Left ventricle myocardium inferior (tissue), 1 donor: ENCODE measurements at places on chromosomes 16 and 17.

DNA sequence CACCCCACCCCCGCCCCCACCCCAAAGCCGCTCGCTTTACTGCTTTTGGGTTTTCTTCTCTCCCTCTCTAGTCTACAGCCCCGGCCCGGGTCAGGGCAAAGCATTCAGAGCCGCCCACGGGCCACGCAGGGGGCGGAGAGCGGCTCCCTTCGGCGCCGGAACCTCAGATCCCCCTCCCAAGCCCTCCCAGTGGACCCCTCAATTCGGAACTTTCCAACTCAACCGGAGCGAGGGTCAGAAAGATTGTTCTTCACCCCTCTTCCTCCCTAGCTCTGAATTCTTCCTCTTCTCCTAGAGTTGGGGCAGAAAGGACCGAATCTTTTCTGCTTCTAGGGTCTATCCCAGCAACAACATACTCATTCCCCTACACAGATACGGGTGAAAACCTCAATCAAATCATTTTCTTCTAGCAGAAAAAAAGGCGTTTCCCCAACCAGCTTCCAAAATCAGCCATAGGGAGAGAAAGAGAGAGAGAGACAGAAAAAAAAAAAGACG is 1.0 kb downstream of the HOXB2 start:
- DNase-seq = peak; percentile 44

- no peak for DNase-seq
Measured at GRCh38 chr17:64259922-64260321, 3.1 kb downstream of the TEX2 start.

GRCh38 chr16:56370875-56371659 is 54.3 kb downstream of the AMFR start:
- no peak for DNase-seq

DNA sequence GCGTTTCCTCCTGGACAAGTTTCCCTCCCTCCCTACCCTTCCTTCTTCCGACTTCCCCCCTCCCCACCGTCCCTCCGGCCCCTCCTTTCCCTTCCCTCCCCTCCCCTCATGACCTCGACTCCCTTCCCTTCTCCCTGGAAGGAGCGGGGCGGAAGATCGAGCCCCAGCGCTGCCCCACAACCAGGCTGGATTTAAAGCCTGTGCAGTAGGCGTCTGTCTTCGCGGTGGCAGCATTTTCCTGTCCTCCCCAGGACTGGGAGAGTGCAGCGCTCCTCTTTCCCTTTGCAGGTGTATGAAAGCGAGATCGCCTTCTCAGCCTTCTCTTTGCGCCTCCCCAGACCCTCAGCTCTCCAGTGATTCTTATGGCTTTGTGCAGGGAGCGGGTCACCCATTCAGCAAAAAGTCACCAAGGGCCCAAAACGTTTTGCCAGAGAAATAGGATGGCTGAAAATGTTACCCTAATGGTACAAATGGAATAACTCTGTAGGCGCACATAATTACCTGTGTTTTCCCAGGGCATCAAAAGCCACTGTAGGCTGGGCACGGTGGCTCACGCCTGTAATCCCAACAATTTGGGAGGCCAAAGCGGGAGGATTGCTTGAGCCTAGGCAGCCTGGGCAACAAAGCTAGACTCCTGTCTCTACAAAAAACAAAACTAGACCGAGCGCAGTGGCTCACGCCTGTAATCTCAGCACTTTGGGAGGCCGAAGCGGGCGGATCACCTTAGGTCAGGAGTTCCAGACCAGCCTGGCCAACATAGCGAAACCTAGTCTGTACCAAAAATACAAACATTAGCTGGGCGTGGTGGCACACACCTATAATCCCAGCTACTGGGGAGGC is 40.8 kb downstream of the SLFN12L start:
- DNase-seq = no peak

- peak; percentile 72 for DNase-seq
Measured at GRCh38 chr16:67456391-67457081, 24.4 kb downstream of the ATP6V0D1 start.

GRCh38 chr17:38749223-38750043 is 1.3 kb upstream of the PCGF2 start:
- peak; percentile 92 for DNase-seq

- DNase-seq = no peak
Measured at GRCh38 chr16:21060027-21060510, 90.6 kb downstream of the DNAH3 start.

- no peak for DNase-seq
Measured at GRCh38 chr17:46720408-46720807, 98.1 kb downstream of the WNT3 start.

DNA sequence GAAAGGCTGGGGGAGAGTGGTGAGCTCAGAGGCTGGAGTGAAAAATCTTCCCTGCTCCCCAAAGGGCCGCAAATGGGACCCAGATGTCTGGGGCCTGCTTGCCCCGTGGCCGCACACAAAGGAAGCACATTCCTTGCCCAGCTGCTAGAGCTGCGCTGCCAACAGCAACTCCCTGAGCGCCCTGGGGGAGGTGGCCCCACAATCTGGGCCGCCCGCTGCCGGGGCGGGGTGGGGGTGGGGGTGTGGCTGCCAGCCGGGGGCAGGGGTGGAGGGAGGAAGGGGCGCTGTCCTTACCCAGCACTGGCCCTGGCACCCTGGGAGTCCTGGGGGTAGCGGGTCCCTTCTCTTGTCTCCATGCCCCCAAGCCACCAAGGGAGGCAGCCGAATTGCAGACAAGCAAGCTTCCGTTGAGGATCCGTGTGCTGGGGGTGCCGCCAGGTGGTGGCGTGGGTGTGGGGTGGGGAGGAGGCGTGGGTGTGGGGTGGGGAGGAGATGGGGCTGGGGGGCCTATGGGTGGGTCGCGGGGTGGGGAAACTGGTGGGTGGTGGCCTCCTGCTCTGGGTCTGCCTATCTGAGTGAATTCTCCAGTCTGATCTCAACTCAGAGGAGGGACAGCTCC is 48.4 kb upstream of the PABPN1L start:
- peak; percentile 63 for DNase-seq

GRCh38 chr16:78984324-78984723 is 616.2 kb downstream of the MAF start:
- no peak for DNase-seq

DNA sequence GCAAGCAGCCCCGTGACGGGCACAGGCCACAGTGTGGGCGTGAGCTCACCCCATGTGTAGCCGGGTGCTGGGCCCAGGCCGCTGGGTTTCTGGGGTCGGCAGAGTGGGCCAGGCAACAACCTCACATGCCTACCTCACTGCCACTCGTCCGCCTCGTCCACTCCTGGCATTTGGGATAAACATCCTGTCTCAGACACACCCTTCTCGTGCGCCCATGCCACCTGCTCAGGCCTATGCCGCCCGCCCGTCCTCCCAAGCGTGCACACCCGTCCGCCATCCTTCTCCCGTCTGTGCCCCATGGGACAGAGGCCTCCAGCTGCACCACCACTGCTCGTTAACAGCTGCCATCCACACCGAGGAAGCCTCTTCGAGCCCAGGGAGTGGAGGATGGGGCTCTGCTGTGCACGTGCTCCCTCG is 64.3 kb downstream of the KLHDC4 start:
- DNase-seq = no peak

GRCh38 chr17:2241823-2242222 is 61.8 kb downstream of the SMG6 start:
- no peak for DNase-seq

GRCh38 chr17:12665263-12666210 is at the start of gene MYOCD:
MYOCD (plus strand) TSS chr17:12665890; CDS start chr17:12666189, 299 bp downstream.
- DNase-seq = peak; percentile 46

DNA sequence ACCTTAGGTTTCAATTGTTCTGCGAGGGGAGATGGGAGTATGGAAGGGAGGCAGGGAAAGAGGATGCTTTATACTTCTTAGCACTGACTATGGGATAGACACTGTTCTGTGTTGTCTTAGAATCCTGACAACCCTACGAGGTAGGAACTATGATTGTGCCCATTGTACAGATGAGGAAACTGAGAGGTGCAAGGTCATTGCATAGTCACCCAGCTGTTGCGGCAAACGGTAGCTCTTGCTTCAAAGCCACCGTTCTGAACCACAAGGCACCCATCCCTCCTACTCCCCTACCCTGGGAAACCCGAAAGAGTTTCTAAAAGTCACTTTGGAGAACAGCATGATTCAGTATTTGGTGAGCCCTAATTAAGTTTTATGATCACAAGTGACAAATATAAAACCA is 7.5 kb downstream of the CCDC40 start:
- DNase-seq = no peak

- no peak for DNase-seq
Measured at GRCh38 chr17:28567604-28568003, 3.7 kb downstream of the PIGS start.

GRCh38 chr16:57022445-57022844 is 33.1 kb downstream of the NLRC5 start:
- DNase-seq = no peak

GRCh38 chr17:76793775-76794174 is 55.9 kb downstream of the MFSD11 start:
- no peak for DNase-seq

- DNase-seq = peak; percentile 37
Measured at GRCh38 chr17:31467502-31468256, 76.2 kb downstream of the RAB11FIP4 start.

- no peak for DNase-seq
Measured at GRCh38 chr17:17888371-17888770, 51.6 kb upstream of the SREBF1 start.

DNA sequence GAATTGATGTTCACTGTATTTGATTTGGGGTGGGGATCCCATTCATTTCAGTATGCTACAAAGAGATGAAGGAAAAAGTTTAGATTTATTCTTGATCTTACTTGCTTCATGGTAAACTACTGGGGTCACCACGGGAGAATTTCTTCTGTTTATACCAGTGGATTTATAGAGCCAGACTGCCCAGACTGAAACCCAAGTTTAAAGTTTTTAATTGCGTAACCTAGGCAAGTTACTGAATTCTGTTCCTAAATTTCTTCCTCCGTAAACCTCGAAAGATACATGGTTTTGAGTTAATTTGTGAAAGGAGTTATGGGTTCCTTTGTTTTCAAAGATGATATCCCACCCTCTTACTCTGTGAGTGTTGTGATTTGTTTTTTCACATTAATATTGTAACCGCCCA is 26.4 kb downstream of the PIGL start:
- no peak for DNase-seq

GRCh38 chr16:10240854-10241613 is 58.8 kb upstream of the GRIN2A start:
- no peak for DNase-seq

DNA sequence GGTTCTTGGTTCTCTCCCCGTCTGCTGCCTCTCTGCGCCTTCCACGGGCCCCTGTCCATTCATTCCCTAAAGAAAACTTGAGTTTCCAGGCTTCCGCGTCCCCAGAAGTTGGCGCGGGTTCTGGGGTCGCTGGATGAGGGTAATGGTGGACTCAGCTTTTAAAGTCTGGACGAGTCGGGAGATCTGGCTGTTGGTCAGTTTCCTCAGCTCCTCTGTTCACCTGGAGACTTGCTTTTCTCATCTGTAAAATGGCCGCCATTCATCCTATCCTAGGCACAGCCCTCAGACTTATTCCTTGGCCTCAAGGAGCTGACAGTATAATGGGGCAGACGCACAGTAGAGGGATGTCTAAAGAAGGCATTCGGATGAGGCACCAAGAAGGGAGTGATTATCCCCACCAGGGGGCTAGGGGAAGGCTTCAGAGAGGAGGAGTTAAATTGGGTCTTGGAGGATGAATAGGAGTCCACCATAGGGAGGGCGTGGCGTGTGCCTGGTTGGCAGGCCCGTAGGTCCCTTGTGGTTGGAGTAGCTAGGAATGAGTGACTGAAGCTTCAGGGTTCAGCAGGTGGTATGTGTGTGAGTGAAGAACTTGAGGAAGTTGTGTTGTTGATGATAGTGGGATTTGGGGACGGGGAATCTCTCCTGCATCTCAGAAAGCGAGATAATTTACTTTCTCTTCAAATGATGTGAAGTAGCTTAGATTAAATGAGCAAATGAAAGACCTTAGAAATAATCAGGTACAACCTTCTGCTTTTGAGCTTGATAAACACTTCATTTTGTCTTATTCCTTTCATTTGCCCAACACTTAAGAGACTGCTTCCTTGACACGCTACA is 652 bp downstream of the VPS35L start:
- DNase-seq = no peak

- DNase-seq = no peak
Measured at GRCh38 chr17:38508570-38508950, 80.3 kb downstream of the ARHGAP23 start.

DNA sequence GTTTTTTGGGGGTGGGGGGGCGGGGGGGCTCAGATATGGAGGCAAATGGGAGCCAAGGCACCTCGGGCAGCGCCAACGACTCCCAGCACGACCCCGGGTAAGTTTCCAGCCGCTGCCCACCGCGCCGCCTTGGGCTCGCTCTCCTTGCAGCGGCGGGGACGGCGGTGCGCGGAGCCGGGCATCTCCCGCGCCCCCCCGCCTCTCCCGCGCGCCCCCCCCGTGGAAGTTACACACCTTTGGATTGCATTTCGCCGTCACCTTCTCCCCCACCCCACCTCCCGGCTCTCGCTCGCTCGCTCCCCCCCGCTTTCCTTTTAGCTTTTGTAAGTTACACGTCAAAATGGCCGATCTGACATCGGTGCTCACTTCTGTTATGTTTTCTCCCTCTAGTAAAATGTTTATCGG is 387 bp downstream of the MSI2 start:
- DNase-seq = peak; percentile 20

- DNase-seq = no peak
Measured at GRCh38 chr17:51044976-51045375, 75.7 kb downstream of the SPAG9 start.

GRCh38 chr16:83102336-83102735 is 475.6 kb downstream of the CDH13 start:
- no peak for DNase-seq

DNA sequence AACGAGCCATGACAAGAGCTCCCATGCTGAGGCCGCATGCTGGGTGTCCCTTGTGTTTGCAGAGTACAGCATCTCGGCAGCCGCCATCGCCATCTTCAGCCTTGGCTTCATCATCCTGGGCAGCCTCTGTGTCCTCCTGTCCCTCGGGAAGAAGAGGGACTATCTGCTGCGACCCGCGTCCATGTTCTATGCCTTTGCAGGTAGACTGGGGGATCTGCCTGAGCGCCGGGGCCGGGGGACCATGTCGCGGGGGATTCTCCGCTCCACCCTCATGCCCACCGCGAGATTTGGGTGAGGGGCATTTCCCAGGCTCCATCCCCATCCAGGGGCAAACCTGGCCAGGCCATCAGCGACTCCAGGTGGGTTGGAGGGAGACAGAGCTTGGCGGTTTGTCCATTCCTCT is 10.7 kb downstream of the CACNG1 start:
- DNase-seq = no peak

- DNase-seq = no peak
Measured at GRCh38 chr16:61681124-61681523, 355.1 kb downstream of the CDH8 start.

- DNase-seq = no peak
Measured at GRCh38 chr17:63665527-63666214, 34.3 kb downstream of the LIMD2 start.

- no peak for DNase-seq
Measured at GRCh38 chr16:72840631-72841381, 207.1 kb downstream of the ZFHX3 start.

GRCh38 chr17:305090-305976 is 47.3 kb downstream of the RPH3AL start:
- no peak for DNase-seq

GRCh38 chr17:68328676-68329075 is 37.4 kb downstream of the ARSG start:
- no peak for DNase-seq
